ENCODE measurements at places on chromosomes 5 and 9.
A peak's percentile ranks its signal among the peaks of the same experiment; 100 is the strongest.

DNA sequence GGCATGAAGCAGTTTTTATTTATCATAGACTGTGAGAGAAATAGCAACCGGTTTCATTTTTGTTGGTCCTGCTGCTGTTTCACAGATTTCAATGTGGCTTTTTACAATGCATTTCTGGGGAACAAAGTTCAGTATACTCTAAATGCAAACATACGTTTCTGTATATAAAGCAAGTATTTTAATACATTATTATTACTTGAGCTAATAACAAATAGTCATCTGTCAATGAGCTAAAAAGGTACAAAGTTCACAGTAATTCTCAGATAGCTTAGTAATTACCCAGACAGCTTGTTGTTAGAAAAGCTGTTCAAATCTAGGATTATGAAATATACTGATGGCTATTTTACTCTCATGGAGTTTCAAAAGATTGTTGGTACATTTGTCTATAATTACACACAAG, 50.8 kb downstream of the PBX3 start:
- no peak for DNase-seq

GRCh38 chr9:116572095-116572748, 114.9 kb upstream of the TRIM32 start:
- DNase-seq = peak; percentile 97

GRCh38 chr9:110619831-110620230, 40.3 kb upstream of the SVEP1 start:
- no peak for DNase-seq

GRCh38 chr5:37983463-37983862, 143.6 kb upstream of the GDNF start:
- no peak for DNase-seq

DNA sequence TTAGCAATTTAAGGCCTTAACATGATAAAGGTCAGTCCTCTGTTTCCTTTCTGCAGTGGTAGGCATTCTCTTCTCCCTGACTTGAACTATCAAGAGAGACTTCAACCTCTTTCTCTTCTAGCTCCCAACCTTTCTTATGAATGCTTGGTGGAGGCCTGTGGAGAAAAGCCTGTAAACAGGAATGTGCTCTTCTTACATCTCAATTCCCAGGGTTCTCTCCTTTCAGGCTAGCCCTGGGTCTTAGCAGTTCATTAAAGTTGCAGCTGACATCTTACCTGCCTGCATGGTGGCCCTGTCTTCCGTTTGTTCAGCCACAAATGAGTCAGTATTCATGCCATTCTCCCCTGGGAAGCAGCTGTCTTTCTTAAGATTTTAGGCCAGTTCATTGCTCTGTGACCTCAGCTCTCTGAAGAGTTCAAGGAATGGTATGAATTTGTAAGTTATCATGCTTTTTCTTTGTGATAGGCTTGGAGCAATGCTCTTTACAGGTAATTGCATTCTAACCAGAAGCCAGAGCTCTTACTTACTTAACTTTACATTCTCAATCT, 77.8 kb downstream of the ADCY2 start:
- no peak for DNase-seq

DNA sequence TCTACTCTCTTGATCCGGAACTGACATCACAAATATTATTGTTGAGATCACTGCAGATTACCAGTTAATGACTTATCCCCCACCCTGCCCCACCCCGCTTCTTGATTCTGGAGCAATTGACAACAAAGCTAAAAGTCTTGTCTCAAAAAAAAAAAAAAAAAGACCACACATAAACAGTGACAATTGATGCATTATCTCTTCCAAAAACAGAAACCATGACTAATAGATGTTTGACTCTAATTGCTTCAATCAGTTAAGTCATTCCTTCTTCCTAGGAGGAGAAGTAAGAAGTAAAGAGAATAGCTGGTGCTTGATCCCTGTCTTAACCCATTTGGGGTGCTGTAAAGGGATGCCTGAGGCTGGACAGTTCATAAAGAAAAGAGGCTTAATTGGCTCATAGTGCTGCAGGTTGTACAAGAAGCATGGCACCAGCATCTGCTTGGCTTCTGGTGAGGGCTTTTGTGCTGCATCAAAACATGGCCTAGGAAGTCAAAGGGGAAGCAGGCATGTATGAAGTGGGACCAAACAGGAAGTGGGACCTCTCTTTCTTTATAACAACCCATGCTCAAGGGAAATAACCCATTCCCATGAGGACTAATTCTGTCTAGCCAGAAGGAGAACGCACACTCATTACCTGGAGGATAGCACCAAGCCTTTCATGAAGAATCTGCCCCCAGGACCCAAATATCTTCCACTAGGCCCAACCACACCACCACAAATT, 158.7 kb downstream of the TMEM167A start:
- DNase-seq = no peak

GRCh38 chr5:96663608-96664007, 1.4 kb downstream of the CAST start:
- DNase-seq = no peak

GRCh38 chr9:79242489-79242888, 329.3 kb upstream of the TLE4 start:
- DNase-seq = no peak

DNA sequence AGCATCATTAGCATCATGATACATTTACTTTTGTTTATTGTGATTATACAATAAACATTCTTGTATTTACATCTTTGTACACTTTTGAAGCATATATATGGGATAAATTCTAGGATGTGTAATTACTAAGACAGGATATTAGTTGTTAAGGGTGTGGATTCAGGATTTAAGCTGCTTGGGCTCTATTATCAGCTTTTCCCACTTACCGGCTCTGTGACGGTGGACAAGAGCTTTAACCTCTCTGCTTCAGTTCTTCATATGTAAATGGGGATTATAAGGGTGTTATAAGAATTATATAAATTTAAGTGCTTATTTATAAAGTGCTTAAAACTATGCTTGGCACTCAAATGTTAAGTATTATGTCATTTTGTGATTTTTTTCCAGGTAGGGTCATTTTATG, 131.1 kb downstream of the FER start:
- no peak for DNase-seq

GRCh38 chr9:120438111-120438510, 141.9 kb downstream of the CDK5RAP2 start:
- no peak for DNase-seq

GRCh38 chr5:157740229-157740610, 3.3 kb upstream of the LSM11 start:
- DNase-seq = no peak

DNA sequence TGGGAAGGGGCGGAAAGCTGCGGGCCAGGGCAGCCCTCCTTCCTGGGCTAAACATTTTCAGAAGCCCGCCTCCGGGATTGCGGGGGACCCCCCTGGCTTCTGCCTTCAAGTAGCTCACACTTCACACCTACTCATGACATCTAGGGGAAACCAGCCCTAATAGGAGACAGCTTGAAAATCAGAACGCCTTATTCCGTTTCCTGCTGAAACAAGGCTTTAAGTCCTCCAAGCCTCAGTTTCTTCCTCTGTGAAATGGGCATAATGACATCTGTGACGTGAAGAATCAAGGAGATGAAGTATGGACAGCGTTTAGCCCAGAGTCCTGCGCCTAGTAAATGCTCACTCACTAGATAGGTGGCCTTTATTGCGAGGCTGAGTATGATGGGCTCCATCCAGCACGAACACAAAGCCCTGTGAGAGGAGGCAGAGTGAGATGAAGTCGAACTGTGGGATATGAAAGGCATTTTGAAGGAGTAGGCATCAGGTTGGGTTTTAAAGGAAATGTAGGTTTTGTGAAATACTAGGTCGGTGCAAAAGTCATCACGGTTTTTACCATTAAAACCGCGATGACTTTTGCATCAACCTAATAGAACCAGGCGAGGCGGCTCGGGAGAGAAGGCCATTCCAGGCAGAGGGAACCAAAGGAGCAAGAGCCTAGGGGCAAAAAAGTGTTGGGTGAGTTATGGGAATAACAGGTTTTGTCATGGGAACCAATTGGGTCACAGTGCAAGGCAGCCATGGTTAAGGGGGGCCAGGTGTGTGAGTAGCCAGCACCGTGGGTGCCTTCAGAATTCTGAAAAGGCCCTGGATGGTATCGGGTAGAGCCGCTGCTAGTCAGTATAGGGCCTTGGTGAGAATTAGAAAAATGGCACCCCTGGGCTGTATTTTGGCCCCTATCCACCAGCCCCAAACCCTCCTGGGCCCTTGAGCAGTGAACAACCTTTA, 1.0 kb upstream of the TSC1 start:
- DNase-seq = no peak

GRCh38 chr9:118963674-118964073, 405.6 kb downstream of the BRINP1 start:
- no peak for DNase-seq

- DNase-seq = no peak
These were observed 11.9 kb downstream of the NKD2 start for GRCh38 chr5:1020452-1020961.

DNA sequence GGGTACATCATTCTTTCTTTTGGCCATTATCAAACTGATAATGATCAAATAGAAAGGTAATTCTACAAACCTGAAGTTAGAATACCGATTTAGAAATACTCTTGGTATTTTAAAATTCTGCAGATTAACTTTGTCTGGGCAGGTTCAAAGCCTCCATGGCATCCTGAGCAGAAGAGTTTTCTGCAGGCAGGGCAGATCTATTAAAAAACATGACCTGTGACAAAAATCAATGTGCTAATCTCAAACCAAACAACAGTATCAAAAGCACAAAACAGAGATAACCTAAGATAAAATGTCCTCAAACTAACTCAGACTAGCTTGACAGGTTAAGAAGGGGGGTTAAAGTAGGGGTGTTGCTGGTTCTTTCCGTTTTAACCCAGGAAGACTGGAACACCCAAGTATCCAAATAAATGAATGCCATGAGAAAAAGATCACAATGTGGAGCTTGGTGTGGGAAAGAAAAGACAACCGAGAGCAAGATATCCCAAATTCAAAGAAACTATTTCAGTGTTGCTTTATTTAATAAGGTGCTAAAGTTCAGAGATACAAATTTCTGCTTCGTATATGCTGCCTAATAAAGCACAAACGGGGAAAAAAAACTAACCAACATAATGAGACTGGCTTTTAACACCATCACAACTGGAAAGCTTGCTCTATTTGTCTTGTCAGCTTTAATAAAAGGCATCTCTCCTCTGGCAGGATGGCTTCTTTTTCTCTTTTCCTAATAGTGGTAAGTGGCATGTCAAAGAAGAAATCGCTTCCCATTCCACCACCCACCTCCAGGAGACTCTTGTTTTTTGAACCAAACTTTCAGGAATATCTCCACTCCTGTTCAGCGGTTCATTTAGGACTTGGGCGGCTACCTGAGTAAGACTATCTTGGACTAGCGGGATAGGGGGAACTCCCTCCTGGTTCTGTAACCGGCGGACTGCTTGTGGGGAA, 2.3 kb downstream of the EFNA5 start:
- no peak for DNase-seq
